GM12892 (cell line): ENCODE measurements at places on chromosomes 11 and 22.
A peak's percentile ranks its signal among the peaks of the same experiment; 100 is the strongest.

GRCh38 chr11:131593301-131593700 is 222.9 kb downstream of the NTM start:
- no peak for DNase-seq

GRCh38 chr11:116909245-116909644 is 71.8 kb upstream of the APOA1 start:
- no peak for DNase-seq

GRCh38 chr22:42473484-42474193 is 41.4 kb upstream of the NFAM1 start:
- no peak for DNase-seq

GRCh38 chr11:120815319-120816100 is 208.4 kb upstream of the TBCEL start:
- no peak for DNase-seq

GRCh38 chr22:48071828-48072227 is 1309.4 kb downstream of the TBC1D22A start:
- DNase-seq: no peak

- DNase-seq: no peak
Measured at GRCh38 chr11:9708544-9708943, 44.7 kb downstream of the SWAP70 start.

DNA sequence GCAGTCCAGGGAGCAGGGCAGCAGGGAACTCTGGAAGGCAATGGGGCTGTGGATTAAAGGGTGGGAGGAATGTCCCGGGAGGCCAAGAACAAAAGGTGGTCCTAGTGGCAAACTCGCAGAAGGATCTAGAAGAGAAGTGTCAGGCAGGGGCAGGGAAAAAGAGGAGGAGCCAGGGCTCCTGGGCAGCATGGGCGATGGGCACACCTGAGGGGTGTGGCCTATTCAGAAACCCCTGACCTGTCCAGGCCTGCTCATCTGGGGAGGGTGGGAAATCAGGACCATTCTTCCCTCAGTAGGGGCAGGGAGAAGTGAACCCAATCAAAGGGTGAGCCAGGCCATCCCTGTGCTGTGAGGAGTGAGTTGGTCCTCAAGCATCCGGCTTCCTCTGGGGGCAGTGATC is 108.6 kb downstream of the TRIM29 start:
- no peak for DNase-seq

GRCh38 chr11:115527534-115528125 is 23.4 kb upstream of the CADM1 start:
- no peak for DNase-seq

GRCh38 chr11:44634401-44635281 is 69.2 kb downstream of the CD82 start:
- DNase-seq: no peak

GRCh38 chr11:116879800-116880625 is 42.6 kb upstream of the APOA1 start:
- peak; percentile 27 for DNase-seq
